ENCODE measurements at places on chromosomes 6 and 20.

GRCh38 chr6:131730264-131730663 lies 19.4 kb upstream of the CTAGE9 start:
- DNase-seq = no peak

GRCh38 chr20:51985013-51985415 lies 182.7 kb upstream of the SALL4 start:
- DNase-seq = no peak

- peak; percentile 38 for DNase-seq
Measured at GRCh38 chr6:79048611-79049010, 29.4 kb downstream of the PHIP start.

DNA sequence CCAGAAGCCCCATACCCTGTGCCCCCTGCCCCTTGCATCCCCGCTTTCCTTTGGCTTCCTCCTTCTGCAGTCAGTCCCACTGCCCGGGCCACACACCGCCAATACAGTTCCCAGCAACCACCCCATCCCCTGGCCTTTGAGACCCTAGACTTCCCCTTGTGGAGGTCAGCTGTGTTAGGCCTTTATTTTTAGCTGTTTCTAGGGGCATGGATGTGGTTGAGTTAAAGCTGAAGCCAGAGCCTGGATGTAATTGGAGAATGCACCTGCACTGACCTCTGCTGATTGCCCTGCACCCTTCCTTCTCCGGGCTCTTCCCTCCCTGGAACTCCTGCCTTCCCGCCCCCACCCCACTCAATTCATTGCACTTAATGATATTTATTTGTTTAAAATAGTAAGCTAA lies 33.9 kb downstream of the LYRM2 start:
- DNase-seq = no peak

DNA sequence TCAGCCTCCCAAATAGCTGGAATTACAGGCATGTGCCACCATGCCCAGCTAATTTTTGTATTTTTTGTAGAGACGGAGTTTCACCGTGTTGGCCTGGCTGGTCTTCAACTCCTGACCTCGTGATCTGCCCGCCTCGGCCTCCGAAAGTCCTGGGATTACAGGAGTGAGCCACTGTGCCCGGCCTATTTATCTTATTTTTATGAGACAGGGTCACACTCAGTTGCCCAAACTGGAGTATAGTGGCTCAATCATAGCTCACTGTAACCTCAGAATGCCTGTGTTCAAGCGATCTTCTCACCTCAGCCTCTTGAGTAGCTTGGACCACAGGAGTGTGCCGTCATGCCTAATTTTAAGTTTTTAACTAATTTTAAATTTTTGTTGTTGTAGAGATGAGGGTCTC lies 114.4 kb downstream of the JARID2 start:
- no peak for DNase-seq

- DNase-seq = no peak
Measured at GRCh38 chr6:128499079-128499731, 21.2 kb downstream of the PTPRK start.

DNA sequence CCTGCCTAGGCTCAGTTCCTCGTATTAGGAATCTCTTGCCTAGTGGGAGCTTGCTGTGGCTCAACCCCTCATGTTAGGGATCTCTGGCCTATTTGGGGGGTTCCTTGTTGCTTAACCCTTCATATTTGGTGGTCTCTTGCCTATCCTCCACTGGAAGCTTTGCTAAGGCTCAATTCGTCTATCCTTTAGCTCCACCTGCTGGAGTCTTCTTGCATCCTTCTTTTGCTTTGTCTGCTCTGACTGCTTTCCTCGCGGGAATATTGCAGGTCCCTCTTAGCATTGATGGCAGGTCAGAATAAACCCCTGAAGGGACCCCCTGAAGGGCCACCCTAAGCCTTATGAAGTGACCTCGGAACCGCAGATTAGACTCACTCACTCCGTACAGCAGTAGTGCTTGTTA lies 203.0 kb upstream of the TBX18 start:
- DNase-seq = no peak

- no peak for DNase-seq
Measured at GRCh38 chr6:28897369-28897745, 26.4 kb downstream of the TRIM27 start.

GRCh38 chr6:20751293-20751935 lies 217.2 kb downstream of the CDKAL1 start:
- DNase-seq = no peak

- DNase-seq = no peak
Measured at GRCh38 chr6:155706341-155706740, 250.7 kb upstream of the NOX3 start.

GRCh38 chr20:49661560-49662329 lies 51.9 kb downstream of the B4GALT5 start:
- DNase-seq = no peak

Data from DMS 273 treated with DMSO at 0.1 percent for 48 hours (cell line).